T follicular helper cell (primary cell): ENCODE measurements at places on chromosomes 4 and X.

GRCh38 chr4:124931050-124931449, 218.5 kb upstream of the ANKRD50 start:
- no peak for DNase-seq

DNA sequence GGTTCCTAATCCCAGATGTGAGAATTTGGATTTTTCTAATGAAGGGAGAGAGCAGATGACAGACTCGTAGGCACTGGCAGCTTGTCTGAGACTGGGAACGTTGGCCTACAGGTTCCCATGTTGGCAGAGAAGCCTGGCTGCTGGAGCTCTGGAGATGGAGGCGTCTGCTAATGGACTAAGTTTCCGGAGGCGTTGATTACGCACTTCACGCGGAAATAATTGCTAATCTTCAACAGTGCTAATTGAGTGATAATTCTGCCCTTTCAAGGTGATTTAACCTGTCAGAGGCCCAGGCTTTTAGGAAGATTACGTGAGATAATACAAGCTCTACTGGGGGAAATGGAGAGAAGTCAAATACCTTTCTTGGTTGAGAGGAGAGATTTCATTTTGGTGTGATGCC, 77.4 kb downstream of the PSAPL1 start:
- no peak for DNase-seq

DNA sequence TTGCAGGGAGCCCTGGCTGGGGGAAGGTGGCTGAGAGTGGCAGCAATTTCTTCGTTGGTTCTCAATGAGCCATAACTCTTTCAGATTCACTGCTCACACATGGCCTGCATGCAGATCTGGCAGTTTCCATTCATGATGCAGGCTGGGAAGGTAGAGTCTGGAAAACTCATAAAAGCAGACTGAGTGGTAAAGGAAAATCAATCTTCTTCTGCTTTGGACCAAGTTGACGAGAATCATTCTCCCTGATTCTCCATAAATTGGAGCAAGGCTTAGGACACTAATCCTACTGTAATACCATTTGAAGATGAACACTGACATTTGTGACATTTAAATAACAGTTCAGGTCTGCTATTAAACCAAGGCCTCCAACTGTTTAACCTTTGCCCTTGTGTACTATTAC, 35.3 kb upstream of the HAND2 start:
- DNase-seq: no peak

- no peak for DNase-seq
These were observed 102.5 kb downstream of the TSPAN5 start for GRCh38 chr4:98555798-98556445.

DNA sequence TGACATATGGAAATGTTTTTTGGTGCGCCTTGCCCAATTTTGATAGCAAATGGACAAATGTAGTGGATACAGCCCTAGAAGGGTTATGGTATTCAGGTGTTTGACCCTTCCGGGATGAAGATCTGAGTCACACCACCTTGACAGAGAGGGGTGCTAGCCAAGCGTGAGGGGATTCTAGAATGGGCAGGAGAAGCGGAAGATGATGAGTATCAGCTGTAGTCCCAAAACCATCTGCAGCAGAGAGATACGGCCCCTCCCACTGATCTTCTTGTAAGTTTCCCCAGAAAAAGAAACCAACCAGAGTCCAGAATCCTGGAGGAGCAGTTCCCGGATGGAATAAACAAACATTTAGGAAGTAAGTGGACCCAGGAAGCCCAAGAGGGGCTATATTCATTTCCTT, 18.1 kb downstream of the DCHS2 start:
- DNase-seq: no peak

DNA sequence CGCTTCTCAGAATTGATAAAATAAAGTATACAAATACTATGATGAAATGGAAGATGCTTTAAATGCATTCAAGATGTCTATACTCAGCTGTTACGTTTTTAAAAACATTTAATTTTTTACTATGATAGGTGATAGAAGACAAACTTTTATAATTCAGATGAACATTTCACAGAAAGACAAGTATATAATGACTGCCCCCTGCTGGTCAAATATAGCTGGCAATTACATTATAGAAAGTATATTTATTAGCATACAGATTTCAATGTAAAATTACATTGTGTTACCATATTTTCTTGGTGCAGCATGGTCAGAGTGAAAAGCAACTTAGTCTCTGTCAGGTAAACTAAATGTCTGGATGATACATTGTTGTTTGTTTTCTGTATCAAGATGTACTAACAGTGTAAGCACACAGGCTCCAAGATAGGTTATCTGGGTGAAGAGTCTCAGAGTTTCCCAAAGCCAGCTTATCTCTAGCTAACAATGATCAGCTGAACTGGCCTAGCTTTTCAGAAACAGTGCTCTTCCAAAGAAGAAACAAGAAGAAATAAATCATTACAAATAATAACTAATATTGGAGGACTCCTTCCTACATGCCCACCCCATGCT, 54.1 kb downstream of the SRPX start:
- no peak for DNase-seq

DNA sequence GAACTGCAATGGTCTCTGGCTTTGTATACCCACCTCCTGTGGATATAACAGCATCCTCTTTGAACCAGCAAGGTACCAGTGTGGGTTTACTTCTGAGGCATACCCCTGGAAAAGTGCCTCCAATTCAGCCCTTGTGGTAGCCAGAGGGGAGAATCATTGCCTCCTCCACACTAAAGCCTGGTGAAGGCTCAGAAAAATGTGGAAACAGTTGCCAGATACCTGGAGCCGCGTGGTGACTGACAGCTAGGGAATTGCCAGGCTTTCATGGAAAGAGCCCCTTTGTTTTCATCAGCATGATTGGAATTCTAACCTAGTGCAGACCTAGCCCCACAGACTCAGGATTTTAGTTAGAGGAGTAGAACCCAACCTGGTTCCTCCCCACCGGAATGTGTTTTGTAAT, 168.6 kb upstream of the KLF3 start:
- DNase-seq: no peak

GRCh38 chrX:40468033-40468846, 112.5 kb upstream of the ATP6AP2 start:
- no peak for DNase-seq

- DNase-seq: no peak
These were observed 173.5 kb upstream of the C1QTNF7 start for GRCh38 chr4:15254236-15254880.

DNA sequence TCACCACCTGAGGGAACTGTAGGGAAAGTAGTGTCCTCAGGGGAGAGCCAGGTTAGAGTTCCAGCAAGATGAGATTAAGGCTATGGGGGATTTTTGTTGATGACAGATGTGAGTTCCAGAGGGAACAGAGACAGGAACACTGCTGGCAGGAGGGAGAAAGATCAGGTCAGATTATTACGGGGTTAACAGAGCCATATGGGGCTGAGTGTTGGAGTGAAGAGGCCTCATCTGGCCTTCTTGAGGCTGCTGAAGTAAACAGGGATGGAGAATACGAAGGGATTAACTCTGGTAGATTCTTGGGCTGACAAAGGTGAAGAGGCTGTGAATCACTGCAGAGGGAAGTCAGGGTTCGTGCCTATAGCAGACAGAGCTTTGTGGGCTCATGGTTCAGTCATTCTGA, 47.9 kb upstream of the POU4F2 start:
- DNase-seq: no peak

- no peak for DNase-seq
These were observed 331.8 kb downstream of the DKK2 start for GRCh38 chr4:106704253-106704870.
